ENCODE measurements at places on chromosomes 11 and 22.
A peak's percentile ranks its signal among the peaks of the same experiment; 100 is the strongest.

GRCh38 chr11:70627219-70627618 lies 228.9 kb downstream of the CTTN start:
- DNase-seq = no peak

GRCh38 chr11:98455500-98456307 lies 565.0 kb upstream of the CNTN5 start:
- peak; percentile 3 for DNase-seq

DNA sequence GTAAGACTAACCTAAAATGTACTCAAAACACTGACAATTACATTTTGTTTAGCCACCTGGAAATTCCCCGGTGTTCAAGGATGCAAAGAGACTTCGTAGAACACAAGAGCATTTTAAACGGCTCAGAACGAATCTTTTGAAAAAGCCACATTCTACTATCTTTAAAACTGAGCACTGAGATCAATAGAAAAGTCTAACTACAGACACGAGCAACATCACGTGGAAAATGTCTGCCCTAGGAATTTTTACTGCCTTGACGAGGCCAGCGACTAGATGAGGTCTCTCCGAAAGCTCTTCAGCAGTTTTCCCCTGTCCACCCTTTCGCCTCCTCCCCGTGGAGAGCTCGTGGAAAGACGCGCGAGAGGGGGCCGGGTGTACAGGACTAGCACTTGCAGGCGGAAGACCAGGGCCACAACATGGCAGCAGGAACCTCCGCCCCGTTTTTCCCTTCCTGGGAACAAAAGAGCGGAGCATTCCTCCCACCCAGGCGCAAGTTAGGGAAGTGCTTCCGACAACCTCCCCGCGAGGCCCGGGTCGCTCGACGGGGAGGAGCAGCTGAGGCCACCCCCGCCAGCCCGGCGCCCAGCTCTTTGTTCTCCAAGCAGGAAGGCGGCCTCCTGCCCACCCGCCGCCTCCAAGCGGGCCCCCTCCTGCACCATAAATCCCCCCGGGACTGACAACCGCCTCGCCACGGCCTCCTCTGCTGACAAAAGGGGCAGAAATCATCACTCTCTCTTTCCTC lies 1.1 kb downstream of the EIF4G2 start:
- peak; percentile 60 for DNase-seq

DNA sequence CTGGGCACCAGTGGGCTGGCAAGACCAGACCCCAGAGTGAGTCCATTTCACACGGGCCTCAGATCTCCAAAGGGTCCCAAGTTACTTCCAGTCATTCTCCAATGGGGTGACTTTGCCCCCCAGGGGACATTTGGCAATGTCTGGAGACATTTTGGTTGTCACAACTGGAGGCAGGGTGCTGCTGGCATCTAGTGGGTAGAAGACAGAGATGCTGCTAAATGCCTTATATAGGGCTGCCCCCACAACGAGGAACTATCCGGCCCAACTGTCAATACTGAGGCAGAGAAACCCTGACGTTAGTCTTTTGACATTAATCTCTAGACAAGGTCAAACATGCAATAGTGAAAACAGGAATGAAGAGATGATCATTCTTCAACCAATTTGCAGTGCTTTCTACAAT lies 6.4 kb downstream of the RTN4RL2 start:
- peak; percentile 42 for DNase-seq

GRCh38 chr22:49008682-49009235 lies 818.9 kb downstream of the BRD1 start:
- no peak for DNase-seq

GRCh38 chr22:32123657-32124056 lies 35.4 kb downstream of the C22orf42 start:
- DNase-seq = no peak

Measured in hematopoietic multipotent progenitor cell treated with erythropoietin and hydrocortisone succinate and interleukin-3 and kit ligand, for 6 days (in vitro differentiated cells).